SHP77 treated with DMSO at 0.1 percent for 48 hours (cell line): ENCODE measurements at places on chromosomes 1 and 21.
A peak's percentile ranks its signal among the peaks of the same experiment; 100 is the strongest.

DNA sequence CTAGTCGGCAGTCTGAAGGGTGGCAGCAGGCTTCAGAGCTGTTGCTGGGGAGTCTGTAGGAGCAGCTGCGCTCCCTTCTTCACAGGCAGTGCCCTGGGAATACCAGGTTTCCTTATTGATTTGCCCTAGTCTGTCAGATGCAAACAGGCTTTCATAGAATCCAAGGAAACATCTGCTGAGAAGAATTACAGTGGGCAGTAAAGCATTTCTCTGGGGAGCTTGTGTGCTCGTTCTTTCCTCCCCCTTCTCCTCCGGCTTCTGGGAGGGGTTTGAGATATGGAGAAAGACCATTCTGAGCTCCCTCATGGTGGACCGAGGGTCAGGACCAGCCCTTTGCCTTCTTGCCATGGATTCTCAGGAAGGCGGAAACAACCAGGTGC, 25.4 kb upstream of the PARP1 start:
- DNase-seq, result no peak

DNA sequence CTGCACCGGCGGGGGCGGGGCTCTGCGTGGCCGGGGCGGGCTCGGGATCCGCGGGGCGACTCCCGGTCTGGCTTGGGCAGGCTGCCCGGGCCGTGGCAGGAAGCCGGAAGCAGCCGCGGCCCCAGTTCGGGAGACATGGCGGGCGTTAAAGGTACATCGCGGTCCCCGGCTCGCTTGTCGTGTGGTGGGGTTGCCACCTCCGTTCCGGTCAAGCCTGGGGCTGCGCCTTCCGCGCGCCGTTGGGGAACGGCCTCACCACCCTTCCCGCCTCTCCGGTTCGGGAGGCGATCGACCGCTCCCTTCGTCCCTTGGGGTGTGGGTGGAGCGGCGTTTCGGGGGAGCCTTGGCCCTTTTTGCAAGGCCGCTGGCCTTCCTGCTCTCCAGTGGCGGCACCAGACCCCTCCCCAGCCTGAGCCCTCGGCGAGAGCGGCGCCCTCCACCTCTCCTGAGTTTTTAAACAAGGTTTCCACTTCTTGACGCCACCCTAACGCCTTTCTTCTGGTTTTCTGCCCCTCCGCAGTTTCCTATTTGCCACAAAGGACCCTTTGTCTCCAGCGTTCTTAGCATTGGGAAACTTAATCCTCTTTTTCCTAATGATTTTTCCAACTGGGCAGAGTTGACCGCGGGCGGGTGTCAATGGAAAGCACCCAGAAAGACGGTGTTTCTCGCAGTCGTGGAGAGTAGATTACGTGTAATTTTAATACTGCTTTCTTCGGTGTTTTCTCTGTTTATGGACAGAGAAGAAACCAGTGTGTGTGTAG, at the start of the genes LEPR and LEPROT:
Gene LEPR, plus strand, starts transcription at position 79 of the 761 bp plus-strand sequence. CDS start 144,898 bp downstream, outside the sequence.
Gene LEPROT, plus strand, starts transcription at position 79 of the 761 bp plus-strand sequence. Its CDS starts 57 bp downstream, at position 136.
- no peak for DNase-seq

- no peak for DNase-seq
These were observed 685 bp upstream of the VAMP4 start for GRCh38 chr1:171742577-171742922.

DNA sequence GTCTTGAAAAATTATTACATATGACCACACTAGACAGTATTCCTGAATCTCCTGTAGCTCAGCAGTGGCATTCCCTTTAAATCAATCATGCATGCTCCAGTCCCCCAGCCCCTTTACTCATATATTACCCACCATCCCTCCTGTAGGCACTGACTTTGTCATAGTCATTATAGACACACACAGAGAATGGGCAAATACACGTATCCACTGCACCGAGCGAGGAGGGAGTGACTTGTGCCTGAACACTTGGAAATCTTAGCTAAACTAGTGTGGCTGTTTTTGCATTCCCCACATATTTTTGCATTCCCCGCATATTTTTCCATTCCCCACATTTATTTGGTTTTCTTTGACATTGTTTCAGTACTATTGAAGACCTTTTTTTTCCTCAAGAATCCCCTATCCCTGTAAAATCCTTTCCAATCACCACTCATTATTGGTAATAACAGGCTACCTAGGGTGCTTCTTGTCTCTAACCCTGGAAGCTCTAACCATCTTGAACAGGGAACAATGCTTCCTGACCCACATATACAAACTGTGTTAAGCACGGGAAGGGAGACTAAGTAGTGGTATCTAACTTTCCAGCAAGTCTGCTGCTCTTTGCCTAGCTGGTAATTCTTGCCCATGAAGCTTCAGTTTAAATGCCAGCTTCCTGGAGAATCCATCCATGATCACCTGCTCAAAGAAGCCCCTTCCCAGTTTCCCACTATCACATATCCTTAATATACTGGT, 534.4 kb upstream of the CAMK1G start:
- DNase-seq, result no peak

DNA sequence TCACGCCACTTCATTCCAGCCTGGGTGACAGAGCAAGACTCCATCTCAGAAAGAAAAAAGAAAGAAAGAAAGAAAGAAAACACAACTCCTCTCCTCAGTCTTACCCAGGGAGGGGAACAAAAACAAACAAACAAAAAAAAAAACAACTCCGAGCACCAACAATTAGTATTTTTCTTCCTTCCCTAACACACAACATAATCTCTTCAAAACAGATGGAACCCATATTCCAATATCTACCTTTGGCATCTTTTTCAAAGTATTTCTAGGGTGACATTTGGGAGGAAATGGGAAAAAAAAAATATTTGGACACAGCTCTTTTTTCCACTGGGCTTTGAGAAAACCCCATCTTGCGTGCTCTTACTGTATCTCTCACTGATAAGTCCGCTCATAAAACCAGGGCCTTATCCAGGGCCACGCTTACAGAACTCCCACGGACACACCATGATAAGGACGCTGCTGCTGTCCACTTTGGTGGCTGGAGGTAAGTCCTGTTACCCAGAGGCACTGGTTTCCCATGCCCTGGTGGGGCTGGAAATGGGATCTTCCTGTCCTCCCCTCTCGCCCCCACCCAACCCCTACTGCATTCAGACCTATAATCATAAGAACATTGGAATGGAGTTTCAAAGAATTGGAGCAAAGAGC, at the start of gene CELA2A:
Gene CELA2A, plus strand, starts transcription at position 420 of the 642 bp plus-strand sequence. Its CDS starts 22 bp downstream, at position 442.
- no peak for DNase-seq

DNA sequence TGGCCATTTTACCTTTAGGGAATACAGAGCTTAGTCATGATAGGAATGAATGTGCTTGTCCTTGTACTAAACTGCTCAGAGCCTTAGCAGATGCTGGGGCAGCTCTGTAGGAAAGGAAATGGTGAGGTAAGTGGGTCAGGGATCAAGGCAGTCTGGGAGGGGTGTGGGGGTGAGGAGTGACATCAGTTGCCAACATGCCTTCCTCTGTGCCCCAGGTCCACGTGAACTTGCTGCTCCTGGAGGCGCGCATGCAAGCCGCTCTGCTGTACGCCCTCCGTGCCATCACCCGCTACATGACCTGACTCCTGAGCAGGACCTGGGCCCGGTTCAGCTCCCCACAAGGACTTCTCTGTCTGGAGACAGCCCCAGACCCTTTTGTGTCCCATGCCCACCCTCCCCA, 21.2 kb downstream of the SESN2 start:
- DNase-seq, result no peak

- DNase-seq, result no peak
These were observed 22.6 kb upstream of the A3GALT2 start for GRCh38 chr1:33343539-33343938.

DNA sequence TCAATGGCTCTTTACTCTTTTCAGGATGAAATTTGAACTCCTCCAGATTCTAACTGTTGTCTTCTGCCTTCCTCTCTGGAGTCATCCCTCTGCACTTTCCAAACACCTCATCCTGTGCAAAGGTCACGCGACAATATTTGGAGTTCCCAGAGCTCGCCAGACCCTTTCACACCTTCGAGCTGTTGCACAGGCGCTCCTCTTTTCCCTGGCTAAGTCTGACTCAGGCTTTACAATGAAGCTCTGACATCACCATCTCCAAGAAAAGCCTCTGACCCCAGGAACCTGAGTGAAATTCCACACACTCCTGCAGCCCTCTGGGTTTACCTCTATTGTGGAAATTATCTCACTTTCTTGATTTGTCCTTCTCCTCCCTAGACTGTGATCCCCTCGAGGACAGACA, 270.3 kb downstream of the RGS7 start:
- no peak for DNase-seq

DNA sequence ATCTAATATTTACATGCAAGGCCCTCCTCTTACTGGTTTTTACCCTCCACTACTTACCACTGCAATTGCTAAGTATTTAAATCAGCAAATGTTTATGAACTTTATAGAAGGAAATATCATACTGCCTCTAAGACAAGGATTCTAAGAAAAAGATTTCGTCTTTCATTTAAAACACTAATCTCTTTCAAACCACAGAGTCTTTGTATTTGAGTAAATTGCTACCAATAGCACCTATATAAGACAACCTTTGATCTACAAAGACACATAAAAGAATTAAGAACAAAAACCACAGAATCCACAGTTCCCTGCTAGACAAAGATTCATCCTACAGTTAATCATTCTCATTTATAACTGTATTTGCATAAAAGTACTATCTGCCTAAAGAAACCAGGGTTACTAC, 37.6 kb downstream of the RNF115 start:
- no peak for DNase-seq

- no peak for DNase-seq
These were observed 2.1 kb upstream of the DDAH1 start for GRCh38 chr1:85467036-85467435.

GRCh38 chr1:64743954-64744491, 852 bp upstream of the RAVER2 start:
- peak; percentile 60 for DNase-seq

DNA sequence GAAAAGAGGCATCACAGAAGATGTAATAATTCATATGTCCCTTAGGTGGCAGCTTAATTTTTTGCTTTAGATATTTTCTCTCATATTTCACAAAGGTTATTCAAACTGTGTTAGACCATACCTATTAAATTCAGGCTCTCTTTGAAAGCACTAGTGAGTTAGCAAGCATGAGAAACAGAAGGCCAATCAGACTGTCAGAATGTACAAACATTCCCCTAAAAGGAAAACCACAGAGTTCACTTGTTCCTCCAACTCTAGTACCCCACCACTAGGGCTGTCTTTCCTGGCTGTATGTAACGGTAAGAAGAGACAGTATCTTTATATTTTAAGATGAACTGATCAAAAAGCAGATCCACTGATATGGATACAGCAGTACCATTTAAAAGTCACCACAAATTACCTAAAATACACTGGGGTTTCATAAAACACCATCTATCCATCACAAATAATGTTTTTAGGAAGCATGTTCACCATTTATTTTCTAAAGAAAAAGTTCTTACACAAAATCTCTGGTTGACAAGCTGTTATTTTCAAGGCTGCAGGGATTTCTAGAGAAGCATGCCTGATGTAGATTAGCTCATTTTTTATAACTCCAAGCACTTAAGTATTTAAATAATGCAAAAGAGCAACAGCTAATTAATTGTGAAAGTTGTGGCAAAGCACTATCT, 1.8 kb downstream of the ARPC5 start:
- DNase-seq, result no peak

DNA sequence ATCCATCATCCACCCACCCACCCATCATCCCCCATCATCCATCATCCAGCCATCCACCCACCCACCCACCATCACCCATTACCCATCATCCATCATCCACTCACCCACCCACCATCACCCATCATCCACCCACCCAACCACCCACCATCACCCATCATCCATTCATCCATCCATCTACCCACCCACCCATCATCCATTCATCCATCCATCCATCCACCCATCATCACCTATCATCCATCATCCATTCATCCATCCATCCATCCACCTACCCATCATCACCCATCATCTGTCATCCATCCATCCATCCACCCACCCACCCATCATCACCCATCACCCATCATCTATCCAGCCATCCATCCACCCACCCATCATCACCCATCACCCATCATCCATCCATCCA, 81.5 kb downstream of the ADARB1 start:
- no peak for DNase-seq

- DNase-seq, result no peak
These were observed 1.1 kb downstream of the SPSB1 start for GRCh38 chr1:9293533-9294404.

GRCh38 chr1:32071758-32072621, 749 bp upstream of the TMEM39B start:
- DNase-seq, result no peak

DNA sequence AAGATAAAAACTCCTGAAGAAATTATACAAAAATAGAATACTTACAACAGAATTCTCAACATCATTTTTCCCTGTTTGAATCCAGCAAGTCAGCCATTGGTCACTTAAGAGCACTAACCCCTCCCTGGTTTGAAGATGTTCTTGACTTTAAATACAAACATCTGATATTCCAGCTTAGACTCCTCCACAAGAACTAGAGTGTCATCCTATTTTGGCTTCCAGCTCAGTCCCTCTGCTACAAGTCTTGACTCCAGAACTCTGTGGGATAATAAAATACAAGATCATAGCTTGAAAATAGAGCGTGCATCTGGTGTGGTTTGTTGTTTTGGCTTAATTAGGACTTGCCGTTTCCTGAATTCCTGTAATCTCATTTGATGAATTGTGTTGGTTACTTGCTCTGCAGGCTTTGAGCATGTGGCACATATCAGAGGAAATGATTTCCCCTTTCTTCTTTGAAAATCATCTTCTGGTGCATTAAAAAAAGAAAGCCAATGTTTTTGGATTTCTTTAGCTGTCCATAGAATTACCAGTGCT, 63.7 kb upstream of the DPT start:
- no peak for DNase-seq

GRCh38 chr1:203544485-203544884, 50.5 kb downstream of the OPTC start:
- no peak for DNase-seq

GRCh38 chr21:39003982-39004633, 179.1 kb downstream of the PSMG1 start:
- peak; percentile 69 for DNase-seq

GRCh38 chr1:193868425-193868824, 682.0 kb upstream of the B3GALT2 start:
- no peak for DNase-seq

GRCh38 chr1:34726861-34727260, 28.0 kb upstream of the GJB5 start:
- DNase-seq, result no peak

GRCh38 chr1:27430903-27431600, 38.6 kb downstream of the GPR3 start:
- DNase-seq, result no peak

DNA sequence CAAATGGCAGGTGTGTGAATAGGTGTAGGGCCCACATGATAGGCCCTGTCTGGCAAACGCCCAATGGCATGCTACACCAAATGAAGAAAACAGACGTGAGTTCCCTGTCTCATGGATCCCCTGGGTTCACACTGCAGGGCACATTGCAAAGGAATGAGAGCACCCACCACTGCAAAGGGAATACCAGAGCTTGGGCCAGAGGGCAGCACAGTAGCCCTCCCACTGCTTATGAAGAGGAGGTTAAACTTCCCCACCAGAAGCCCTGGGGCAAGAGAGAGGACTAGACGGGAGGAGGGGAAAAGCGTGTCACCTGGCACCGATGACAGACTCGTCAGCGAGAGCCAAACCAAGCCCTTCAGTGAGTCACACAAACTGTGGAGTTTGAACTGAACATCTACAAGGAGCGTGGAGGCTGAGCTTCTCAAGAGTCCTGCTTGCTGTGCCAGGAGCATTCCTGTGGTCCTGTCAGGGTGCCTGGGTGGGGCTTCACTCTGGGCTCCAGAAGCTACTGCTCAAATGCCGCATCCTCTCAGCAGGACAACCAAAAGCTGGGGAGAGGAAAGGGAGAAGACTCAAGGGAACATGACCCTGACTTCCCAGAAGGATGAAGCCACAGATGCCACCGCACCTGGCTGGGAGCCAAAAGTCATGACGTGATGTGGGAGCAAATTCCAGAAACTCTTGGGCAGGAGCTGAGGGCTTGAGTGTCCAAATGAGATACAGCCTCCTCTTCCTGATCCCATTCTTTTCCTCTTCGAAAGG, 61.1 kb downstream of the TOMM20 start:
- peak; percentile 59 for DNase-seq

GRCh38 chr1:160519642-160520435, 3.2 kb downstream of the SLAMF6 start:
- no peak for DNase-seq
